ENCODE measurements at places on chromosomes 11 and 22.

DNA sequence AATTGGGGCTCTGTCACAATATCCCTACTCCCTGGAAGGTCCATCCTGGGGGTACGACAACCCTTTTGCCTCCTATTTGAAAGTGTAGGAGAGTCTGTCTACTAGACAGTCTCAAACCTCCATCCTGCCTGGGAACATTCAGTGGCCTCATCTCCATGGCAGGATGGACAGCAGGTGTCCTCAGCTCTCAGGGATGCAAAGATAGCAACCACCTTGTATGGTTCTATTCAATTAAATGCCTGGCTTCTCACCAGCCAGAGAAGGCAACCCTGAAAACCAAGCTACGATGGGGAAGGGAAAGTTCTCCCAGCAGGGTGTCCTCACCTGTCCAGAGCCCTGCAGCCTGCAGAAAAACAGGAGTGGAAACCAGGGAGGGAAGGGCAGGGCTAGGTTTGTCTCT, 164.9 kb downstream of the MIAT start:
- no peak for DNase-seq

DNA sequence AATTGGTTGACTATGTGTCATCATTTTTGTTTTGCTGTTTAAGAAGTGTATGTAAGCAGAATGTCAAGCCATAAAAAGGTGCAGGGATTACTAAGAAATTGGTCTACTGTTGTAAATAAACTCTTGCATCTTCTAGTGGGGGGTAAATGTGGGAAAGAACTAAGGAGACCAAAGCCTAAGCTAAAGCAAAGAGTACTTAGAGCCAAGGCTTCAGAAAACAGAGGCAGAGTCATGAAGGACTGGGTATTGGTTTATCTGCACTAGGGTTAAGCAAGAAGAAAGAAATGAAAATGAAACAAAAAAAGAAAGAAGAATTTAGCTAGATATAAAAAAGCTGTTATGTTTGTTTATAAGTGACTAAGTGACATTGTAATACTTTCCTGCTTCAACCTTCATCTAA, 628.1 kb downstream of the METTL15 start:
- DNase-seq, result no peak

DNA sequence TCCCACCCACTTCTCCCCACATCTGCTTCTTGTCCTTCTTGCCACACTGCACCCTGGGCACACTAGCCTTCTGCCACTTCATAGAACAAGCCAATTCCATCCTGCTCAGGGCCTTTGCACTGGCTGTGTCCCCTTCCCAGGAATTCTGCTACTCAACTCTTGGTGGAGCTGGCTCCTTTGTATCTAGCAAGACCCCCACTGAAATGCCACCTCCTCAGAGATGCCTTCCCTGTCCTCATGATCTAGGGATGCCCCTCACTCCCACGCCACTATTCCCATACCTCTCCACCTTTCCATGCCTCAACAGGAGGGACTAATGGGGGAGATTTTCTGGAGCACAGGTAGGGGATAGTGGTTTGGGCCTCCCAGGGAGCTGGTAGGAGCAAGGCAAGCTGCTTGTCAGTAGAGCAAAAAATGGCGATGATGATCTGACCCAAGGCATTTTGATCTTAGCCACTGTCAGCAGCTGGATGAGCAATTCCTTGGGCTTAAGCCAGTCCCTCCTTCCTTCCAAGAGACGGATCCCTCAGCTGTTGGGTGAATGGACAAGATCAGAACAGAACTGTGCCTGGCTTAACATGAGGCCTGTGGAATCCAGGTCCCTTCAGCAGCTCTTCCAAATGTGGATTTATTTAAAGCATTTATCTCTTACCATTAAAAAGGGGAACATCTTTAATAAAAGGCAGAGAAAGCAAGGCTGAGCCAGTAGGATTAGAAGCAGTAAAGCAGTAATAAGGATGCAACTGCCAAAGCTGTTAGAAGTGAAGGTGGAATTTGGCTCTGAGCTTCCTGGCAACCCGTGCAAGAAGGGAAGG, 4.0 kb upstream of the PRDM11 start:
- no peak for DNase-seq

GRCh38 chr11:130148796-130149326, 10.7 kb upstream of the ST14 start:
- no peak for DNase-seq

DNA sequence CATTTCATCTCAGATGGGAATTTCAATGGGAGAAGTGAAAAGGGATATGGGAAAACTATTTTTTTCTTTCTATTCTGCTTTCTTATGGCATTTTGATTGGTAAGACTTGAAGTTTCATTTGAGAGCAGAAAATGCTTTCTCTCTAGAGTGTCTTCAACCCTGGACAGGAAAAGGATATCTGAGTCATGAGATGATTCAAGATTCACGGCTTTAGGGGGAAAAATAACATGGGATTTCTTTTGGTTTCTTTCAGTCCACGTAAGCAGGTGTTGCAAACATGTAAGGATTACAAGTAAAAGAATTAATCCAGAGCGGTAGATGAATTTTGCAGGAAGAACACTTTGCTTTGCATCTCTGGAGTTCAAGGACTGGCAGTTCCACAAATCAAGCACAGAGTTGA, 1001.0 kb upstream of the TENM4 start:
- no peak for DNase-seq

Data from CD4-positive, alpha-beta T cell treated with Interleukin-10 for 1 hour (primary cell).